ENCODE measurements at places on chromosomes 12 and 14.

GRCh38 chr14:101167428-101167827, 263.9 kb upstream of the RTL1 start:
- DNase-seq = no peak

DNA sequence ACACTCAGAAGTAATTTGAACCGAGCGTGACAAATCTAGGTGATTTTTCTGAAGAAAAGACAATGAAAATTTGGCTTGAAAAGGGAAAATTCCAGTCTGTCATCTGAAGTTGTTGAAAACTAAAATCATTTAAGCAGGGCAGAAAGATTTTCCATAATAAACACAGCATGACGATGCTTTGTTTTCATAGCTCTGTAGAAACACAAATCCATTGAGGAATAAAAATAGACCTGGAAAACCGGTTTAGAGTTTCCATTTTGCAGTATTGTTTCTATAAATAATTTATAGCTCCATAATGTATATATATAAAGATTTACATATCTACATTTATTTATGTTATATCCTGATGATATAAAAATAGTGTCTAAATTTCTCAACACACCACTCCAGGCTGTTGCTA, 1918.5 kb upstream of the FLRT2 start:
- no peak for DNase-seq

DNA sequence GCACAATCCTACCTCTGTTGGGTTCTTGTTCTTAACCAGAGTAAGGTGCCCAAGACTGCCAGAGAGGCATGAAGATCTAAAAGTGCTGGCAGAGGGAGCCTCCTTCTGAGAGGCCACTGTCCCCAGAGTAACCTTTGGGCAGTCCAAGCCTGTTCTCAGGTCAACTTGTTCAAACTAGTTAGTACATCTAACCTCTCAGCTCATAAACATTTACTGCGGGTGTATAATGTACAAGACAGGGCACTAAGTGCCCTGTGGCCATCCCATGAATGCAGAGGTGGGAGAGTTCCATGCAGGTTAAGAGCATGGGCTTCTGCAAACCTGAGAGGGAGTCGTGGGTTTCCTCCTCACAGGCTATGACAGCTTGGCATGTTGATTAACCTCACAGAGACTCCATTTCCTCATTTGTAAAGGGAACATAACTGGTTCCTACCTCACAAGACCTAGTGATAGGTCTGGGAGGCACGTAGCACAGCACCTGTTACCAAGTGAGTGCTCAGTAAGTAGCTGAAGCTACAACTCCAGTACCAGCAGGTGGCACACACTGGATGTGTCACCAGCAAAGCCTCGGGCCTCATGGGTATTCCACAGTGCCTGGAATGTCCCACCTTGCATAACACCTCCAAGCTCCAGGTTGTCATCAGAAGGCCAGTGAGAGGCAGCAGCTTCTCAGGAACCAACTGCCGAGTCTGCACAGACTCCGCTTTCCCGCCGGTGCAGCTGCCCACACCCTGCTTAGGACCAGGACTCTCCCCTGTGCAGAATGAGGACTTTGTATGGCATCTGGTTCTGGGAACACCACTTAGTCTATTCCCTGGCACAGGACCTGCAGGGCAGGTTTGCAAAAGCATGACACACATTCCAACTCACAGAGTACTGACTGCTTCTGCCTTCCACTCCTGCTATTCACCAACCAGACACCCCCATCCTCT, 4.4 kb downstream of the VDR start:
- no peak for DNase-seq

DNA sequence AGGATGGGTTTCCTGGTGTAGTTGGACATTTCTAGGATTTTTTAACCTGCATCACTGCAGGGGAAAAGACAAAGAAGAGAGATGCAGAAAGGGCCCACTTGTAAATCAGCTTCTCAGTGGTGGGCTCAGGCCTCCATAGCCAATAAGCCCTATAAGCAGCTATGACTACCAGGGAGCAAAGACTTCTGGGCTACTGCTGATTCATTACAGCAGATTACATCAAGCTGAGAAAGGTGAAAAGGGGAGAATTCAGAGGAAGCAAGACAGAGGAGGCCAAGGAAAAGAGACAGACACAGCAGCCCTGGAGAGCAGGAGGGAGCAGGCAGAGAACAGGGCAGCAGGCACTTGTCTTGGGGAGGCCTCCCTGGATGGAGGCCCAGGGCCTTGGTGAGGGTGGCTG, 95.2 kb downstream of the KCNA5 start:
- no peak for DNase-seq

DNA sequence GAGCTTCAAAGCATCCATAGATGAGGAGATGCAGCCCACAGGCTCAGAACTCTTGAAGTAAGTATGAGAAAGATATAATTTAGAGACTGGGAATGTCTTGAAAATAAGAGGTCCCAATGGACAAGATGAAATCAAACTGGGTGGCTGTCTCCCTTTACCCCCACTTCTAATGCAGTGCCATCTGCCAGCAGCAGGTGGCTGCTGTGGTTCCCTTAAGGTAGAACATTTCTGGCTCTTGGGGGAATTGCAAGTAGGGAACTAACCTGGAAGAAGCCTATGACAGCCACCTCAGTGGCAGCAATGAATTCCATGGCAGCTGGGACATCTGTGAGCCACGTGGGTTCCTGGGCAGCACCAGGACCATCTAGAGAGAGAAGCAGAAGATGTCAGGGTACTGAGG, 648 bp downstream of the ERP27 start:
- no peak for DNase-seq

GRCh38 chr14:103121846-103122584, 1.2 kb upstream of the TNFAIP2 start:
- DNase-seq = peak; percentile 56

- DNase-seq = no peak
These were observed 44.7 kb downstream of the PALS1 start for GRCh38 chr14:67285876-67286452.

DNA sequence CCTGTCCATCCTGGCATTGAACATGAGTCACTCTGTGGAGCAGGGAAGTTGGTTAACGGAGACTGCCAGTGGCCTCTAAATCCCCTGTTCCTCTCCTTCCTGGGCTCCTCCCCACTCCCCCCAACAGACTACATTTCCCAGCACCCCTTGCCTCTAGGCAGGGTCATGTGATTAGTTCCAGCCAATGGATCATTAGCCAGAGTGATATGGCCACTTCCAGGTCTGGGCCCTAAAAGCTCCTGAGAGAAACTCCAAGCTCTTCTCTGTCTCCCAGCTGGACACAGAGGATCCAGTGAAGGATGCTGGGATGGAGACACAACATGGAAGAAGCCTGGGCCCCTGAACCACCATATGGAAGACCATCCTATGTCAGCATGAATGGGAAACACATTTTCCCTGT, 54.4 kb upstream of the RFLNA start:
- DNase-seq = no peak
